GM20000 (cell line): ENCODE measurements at places on chromosomes 1 and 21.

GRCh38 chr1:101310506-101310905, 73.7 kb downstream of the S1PR1 start:
- DNase-seq = no peak

GRCh38 chr1:94247138-94248094, 10.0 kb upstream of the ARHGAP29 start:
- peak; percentile 82 for DNase-seq

GRCh38 chr1:106937104-106937503, 119.4 kb upstream of the PRMT6 start:
- DNase-seq = no peak

- DNase-seq = peak; percentile 9
These were observed 353.5 kb upstream of the B3GALT2 start for GRCh38 chr1:193539731-193540459.

- DNase-seq = no peak
These were observed 70.8 kb upstream of the ABCG1 start for GRCh38 chr21:42148097-42148496.

DNA sequence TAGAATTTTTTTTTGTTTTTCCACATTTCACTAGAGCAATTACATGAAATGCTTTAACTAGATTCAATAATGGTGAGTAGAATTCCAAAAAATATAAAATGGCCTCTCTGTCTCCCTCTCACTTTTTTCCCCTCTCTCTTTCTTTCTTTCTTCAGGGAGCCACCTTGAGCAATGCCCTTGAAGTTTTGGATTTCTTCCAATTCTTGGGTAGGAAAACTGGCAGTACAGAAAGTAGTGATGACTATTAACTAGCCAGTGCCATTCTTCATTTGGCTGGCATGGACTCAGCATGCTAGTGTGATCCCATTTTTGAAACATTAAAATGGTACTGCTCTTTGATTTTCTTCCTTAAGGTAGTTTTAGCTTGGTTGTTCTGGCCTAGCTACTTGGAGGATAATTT, 4.5 kb upstream of the FNBP1L start:
- no peak for DNase-seq

- no peak for DNase-seq
These were observed 2.6 kb upstream of the C1orf141 start for GRCh38 chr1:67137307-67137753.

DNA sequence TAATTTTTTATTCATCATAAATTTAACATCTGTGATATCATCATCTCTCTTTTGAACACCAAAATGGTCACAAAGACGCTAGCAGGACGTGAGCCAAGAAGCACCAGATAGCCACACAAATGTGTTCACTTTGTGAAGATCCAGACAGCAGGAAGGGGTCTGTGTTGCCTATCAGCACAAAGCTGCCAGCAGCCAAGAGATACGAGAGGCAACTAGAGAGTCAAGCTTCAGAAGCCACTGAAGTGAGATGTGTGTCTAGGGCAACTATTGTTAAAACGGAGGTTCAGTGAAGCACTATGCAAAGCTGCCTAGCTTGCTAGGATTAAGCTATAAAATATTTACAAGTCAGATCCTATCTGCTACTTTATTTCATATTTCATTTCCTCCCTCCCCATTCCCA, 45.3 kb downstream of the NDC1 start:
- no peak for DNase-seq

GRCh38 chr21:43814215-43815106, 25.1 kb downstream of the RRP1 start:
- DNase-seq = no peak

GRCh38 chr1:940107-941014, 16.6 kb downstream of the SAMD11 start:
- DNase-seq = peak; percentile 84

DNA sequence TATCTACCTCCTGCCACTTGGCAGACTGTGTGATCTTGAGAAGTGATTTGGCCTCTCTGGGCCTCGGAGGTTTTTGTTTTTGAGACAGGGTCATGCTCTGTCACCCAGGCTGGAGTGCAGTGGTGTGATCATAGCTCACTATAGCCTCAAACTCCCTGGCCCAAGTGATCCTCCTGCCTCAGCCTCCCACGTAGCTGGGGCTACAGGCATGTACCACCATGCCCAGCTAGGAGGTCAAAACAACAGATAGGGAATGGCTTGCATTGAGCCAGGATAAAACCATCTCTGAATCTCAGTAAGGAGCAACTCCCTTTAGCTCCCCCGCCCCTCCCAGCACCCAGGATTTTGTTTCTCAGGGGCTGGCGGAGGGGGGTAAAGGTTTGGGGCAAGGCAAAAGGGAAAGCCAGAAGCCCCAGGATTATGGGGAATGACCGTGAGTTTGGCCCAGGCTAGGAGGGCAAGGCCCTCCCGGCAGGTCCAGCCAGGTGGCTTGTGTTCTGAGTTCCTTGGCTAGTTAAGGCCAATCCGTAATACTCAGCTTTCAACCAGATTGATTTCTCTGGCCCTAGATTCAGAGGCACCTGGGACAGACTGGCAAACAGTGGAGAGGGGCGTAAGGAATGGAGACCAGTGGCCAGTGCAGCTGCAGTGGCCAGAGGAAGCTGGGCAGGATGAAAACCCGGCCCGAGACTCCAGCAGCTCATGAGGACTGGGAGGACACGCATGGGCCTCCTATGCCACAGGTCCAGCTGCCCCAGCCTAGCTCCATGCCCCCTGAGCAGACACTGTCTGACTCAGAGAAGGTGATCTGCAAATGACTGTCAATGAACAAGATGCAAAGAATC, 130.1 kb downstream of the DMRTB1 start:
- DNase-seq = no peak

DNA sequence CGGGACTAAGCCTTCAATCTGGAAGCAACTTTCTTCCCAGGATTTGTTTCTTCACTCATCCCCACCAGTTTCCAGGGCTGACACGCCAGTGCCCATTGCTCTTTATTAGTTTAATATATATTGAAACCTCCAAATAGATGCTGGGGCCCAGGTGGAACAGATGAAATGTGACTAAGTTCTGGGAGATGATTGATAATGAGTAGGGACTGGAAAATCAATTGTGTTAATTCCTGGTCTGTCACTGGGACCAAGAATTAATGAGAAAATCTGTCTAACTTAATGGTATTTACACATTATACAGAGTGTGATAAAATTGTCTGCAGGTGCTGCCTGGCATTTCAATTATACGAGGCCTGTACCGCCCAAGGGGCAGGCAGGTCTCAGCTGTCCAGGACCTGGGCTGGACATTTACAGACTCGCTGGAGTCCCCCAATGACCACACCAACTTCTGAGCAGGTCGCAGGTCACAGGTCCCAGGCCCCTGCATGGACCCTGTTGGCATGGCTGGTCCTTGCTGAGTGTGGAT, 35.8 kb downstream of the UBIAD1 start:
- no peak for DNase-seq

DNA sequence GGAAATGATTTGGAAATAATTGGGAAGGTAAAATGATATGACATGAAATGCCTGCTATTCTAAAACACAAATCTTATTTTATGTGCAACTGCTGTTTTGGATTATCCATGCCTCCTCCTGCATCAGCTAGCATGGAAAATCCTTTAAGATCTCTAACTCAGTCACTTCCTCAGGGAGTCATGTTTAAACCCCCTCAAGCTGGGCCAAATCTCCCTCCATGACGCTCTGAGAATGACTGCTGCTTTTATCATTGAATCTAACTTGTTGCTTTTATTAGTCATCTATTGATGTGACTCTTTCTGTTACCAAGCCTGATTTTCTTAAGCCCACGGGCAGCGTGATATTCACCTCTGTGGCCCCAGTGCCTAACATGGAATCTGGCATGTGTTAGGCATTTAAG, 324.8 kb downstream of the DISC1 start:
- no peak for DNase-seq

DNA sequence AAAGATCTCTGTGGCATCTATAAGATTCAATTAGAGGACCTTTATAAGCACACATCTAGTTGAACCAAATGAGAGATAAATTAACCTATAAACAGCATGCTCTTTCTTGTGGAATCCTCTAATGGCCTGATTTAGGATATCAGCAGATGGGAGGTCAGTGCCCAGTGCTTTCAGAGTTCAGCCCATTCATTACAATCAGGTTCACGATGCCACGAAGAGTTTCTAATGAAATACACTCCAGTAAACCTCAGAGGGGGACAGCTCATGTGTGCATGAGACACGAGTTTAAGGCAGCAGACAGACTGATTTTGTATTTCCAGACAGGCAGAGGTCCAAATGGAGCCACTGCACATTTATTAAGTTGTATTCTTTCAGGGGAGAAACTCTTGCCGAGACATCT, 544.4 kb upstream of the PKN2 start:
- no peak for DNase-seq

DNA sequence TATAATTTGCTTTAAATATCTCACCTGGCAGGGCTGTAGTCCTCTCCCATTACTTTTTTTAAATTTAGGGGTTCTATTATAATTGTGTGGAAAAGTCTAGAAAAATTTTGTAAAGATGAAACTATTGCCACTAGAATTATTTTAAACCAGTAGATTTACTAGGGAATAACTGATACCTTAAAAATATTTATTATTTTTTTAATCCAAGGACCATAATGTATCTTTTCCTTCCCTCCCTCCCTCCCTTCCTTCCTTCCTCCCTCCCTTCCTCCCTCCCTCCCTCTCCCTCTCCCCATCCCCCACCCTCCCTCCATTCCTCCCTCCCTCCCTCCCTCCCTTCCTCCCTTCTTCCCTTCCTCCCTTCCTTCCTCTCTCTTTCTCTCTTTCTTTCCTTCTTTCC, 90.5 kb downstream of the DNM3 start:
- DNase-seq = no peak

- no peak for DNase-seq
These were observed 20.8 kb upstream of the MNDA start for GRCh38 chr1:158810311-158810710.

GRCh38 chr1:66981679-66982078, 56.9 kb downstream of the MIER1 start:
- DNase-seq = peak; percentile 7

DNA sequence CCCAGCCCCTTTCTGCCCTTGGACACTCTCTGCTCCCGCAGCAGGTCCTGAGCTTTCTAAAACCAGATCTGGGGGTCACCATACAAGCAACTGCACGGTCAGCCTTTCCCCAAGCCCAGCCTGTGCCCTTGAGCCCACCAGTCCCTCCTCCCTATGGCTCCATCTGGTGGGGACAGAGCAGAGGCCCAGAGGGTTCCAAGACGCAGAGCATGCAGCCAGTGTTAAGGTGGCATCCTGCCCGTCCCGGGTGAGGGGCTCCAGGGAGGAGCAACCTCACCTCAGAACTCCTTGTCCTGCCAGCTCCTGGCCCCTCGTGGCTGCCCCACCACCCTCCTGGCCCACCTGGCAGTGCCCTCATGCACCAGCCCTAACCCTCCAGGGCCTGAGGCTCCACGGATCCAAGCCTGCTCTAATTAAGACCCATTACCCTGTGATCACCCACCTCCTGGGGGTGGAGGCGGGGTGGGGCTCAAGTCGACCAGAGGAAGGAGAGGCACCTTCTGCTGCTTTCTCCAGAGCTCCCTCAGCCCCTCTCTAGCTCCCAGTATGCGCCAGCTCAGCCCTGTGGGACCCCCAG, 8.5 kb downstream of the CHD5 start:
- no peak for DNase-seq

DNA sequence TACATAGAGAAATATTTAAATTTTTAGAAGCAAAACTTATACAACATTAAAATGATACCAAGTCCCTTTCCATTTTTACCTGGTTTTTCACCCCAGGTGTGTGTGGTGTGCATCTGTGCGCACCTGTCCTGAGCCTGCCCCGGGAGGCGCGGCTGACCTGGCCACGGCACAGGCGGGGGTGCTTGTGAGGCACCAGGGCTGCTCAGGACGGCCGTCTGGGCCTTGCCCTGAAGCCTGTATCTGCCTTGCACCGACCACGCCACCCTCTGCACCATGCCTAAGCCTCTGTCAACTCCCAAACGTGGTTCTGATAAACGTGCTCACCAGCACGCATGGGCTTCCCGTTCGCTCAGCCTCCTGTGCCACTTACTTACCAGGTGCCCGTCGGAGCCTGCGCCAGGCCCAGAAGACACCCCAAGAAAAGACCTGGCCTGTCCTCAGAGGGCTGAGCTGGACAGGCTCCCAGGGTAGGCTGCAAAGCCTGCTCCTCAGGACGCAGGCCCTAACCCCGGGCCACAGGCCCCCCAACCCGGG, 20.9 kb downstream of the PANK4 start:
- DNase-seq = no peak

DNA sequence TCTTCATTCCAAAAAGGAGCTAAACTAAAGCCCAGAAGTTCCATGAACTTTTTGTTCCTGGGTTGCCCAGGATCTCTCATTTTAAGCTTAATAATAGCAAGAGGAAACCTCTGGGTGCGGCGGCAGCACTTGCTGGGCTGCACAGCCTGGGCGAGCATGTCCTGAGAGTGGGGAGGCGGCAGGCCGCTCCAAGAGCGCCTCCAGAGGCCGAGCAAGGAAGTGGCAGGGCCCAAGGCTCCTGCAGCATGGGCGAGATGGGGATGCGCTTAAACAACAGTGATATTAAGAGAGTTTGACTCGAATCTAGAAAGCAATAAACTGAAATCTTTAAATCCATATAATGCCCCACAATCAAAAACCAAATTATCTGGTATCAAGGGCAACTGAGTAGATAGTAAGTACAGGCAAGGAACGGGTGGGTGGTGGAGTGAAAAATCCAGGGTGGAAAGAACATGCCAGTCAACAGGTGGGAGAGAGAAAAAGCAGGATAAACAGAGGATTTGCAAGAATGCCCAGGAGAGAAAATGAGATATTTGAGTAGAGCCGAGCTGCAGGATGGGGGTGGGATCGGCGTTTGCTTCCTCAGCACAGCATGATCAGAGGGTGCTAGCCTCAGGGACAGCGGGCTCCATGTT, 14.1 kb upstream of the TNR start:
- DNase-seq = peak; percentile 63

GRCh38 chr1:111938536-111938935, 50.9 kb downstream of the KCND3 start:
- DNase-seq = no peak

- DNase-seq = no peak
These were observed 68.6 kb downstream of the MDM4 start for GRCh38 chr1:204584699-204585372.

- peak; percentile 22 for DNase-seq
These were observed 1.2 kb upstream of the ADPRS start for GRCh38 chr1:36087233-36088123.

- peak; percentile 83 for DNase-seq
These were observed 17.6 kb upstream of the CLIC4 start for GRCh38 chr1:24727501-24728216.

DNA sequence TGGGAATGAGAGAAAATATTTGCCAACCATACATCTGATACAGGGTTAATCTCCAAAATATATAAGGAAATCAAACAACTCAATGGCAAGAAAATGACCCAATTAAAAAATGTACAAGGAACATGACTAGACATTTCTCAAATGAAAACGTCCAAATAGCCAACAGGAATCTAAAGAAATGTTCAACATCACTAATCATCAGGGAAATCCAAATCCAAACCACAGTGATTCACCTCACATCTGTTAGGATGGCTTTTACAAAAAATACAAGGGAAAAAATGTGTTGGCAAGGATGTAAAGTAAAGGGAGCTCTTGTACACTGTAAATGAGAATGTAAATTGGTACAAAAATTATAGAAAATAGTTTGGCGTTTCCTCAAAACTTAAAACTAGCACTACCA, 54.7 kb upstream of the ZRANB2 start:
- DNase-seq = no peak
